ENCODE measurements at places on chromosomes 4 and X.
A peak's percentile ranks its signal among the peaks of the same experiment; 100 is the strongest.

- no peak for DNase-seq
These were observed 15.5 kb downstream of the FRMPD4 start for GRCh38 chrX:12153741-12154140.

GRCh38 chr4:53582194-53582593, 9.1 kb downstream of the LNX1 start:
- DNase-seq = no peak

- DNase-seq = no peak
These were observed 354.5 kb upstream of the BOD1L1 start for GRCh38 chr4:13982010-13982409.

DNA sequence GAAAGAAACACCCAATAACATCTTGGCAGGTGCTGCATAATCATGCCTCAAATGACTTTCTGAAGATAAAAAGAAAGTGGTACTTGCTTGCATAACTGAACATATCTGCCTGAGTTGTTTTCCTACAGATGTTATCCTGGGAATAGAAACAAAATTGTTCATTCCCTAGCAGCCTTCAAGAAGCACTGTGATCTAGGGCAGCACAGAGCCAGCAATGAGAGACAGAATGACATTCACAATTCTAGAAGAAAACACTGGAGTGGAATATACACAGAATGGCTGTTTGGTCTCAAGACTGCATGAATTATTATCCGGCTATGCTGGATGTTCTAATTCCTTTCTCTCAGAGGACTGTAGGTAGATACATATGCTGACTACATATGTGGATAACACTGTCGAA, 790.9 kb downstream of the PDHA2 start:
- no peak for DNase-seq

- no peak for DNase-seq
These were observed 276.9 kb downstream of the PTTG2 start for GRCh38 chr4:38237139-38237538.

DNA sequence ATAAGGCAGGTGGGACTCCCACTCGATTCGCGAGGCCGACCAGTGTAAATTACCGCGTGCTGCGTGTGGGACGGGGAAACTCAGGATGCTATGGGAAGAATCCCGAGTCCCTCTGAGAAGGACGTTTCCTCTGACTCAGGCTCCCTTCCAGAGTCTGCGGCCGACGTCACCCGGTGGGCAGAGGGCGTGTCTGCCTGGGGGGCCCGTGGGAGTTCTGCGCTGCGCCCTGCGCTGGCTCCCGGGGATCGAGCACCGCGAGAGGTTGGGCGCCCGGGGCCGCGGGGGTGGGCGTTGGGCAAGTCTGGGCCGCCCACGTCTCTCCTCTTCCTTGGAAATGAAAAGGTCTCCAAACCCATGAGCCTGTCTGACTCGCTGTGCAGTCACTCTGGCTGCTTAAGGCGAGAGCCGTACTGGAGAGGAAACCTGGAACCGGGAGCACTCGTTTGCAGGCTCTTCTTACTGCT, 568 bp downstream of the NIPAL1 start:
- DNase-seq = no peak

DNA sequence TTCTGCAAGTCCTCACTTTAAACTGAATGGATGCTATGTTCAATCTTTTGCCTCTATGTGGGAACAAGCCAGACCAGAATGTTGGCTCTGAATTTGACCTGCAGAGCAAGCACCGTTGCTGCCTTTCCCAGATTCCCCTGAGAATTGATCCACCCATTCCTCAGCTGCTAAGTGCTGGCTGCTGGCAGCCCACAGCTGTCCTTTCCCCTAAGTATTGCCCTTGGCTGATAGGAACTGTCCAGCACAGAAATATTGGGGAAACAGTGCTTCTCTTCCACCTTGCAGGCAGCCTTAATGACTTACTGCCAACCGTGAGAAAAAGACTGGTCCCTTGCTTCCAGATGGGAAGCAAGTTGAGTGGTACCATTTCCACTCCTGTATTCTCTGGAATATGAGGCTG, 475.9 kb downstream of the PDHA2 start:
- DNase-seq = no peak

- no peak for DNase-seq
These were observed 1.3 kb downstream of the SMIM20 start for GRCh38 chr4:25915353-25915705.

DNA sequence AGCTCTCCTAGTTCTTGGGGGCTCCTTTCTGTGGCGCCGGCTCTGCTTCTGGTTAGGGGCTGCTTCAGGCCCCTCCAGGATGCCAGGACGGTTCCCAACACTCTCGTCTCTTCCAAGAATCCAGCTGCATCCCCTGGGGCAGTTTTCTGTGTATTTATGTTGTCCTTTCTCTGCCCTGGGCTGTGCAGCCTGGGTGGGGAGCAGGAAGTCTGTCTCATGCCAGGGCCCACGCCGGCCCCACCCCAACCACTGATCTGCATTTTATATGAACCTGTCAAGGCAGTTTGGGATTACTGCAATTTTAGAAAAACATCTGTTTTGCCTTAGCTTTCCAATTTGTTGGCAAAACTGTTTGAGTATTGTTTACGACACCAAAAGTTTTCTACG, 14.6 kb downstream of the CTBP1 start:
- no peak for DNase-seq

DNA sequence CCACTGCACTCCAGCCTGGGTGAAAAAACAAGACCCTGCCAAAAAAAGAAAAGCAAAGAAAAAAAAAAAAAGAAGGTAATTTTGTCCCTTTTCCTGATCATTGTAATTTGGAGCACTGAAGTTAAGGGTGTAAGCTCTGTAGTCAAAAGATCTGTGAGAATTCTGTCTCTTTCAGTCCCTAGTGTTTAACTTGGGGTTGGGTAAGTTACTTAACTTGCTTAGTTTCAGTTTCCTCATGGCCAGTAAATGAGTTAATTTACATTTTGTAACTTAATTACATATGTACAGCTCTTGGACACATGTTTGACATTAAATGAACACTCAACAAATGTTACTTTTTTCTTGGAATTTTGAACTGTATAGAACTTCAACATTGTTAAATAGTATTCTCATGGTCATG, 10.9 kb upstream of the UBE2K start:
- no peak for DNase-seq

- peak; percentile 31 for DNase-seq
These were observed 78.6 kb downstream of the CAMK2D start for GRCh38 chr4:113682730-113683537.

DNA sequence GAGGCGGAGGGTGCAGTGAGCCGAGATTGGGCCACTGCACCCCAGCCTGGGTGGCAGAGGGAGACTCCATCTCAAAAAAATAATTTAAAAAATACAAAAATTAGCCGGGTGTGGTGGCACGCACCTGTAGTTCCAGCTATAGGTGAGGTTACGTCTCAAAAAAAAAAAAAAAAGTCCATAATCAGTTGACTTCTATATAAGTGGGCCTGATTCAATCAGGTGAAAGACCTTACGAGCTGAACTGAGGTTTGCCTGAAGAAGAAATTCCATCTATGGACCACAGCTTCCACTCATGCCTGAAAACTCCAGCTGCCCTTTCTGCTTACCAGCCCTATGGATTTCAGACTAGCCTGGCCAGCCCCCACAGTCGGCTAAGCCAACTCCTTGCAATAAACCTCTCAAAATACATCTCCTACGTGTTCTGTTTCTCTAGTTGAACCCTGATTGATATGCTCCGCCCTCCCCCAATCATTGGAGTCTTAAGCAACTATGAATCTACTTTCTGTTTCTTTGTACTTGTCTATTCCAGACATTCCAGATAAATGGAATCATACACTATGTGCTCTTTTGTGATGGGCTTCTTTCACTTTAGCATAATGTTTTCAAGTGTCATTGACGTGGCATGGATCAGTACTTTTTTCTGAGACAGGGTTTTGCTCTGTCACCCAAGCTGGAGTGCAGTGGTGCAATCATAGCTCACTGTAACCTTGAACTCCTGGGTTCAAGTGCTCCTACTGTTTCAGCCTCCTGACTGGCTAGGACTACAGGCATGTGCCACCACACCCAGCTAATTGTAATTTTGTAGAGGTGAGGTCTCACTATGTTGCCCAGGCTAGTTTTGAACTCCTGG, 36.6 kb downstream of the SAT1 start:
- DNase-seq = no peak
